ENCODE measurements at places on chromosomes 2 and 18. TPM values are rescaled to one million over a fixed set of nuclear protein-coding genes. Genes with fewer than 3 reads are reported as not detected.

Gene SULT1C2
- not detected for polyA plus RNA-seq

Gene RAPGEF4
- not detected for polyA plus RNA-seq

Gene RGPD4
- polyA plus RNA-seq, result 0.08 TPM

Gene IL36RN
- not detected for polyA plus RNA-seq

Gene CD207
- not detected for polyA plus RNA-seq

Gene ABCB11
- polyA plus RNA-seq, result not detected

Gene RGPD8
- polyA plus RNA-seq, result 3.6 TPM

Gene GALNT3
- polyA plus RNA-seq, result 4.4 TPM

Gene BBS5
- polyA plus RNA-seq, result 1.1 TPM

Gene ITGA4
- 74.6 TPM for polyA plus RNA-seq

Gene AP1S3
- polyA plus RNA-seq, result 14.6 TPM

Gene TGFA
- not detected for polyA plus RNA-seq

Gene EVA1A
- not detected for polyA plus RNA-seq

Gene EGR4
- polyA plus RNA-seq, result not detected

Gene SCN1A
- not detected for polyA plus RNA-seq

Gene MRPS9
- polyA plus RNA-seq, result 68.7 TPM

Gene IL1F10
- not detected for polyA plus RNA-seq

Gene MBP
- polyA plus RNA-seq, result 43.9 TPM

Gene DCDC2C
- polyA plus RNA-seq, result not detected

Gene IL37
- polyA plus RNA-seq, result not detected

Gene ONECUT2
- not detected for polyA plus RNA-seq

Gene NAT8
- polyA plus RNA-seq, result not detected

Gene MROH2A
- polyA plus RNA-seq, result not detected

Gene FOXI3
- not detected for polyA plus RNA-seq

Gene XIRP2
- polyA plus RNA-seq, result not detected

Gene EMILIN1
- polyA plus RNA-seq, result 1.8 TPM

Gene CYP27A1
- polyA plus RNA-seq, result 0.14 TPM

Gene MRO
- not detected for polyA plus RNA-seq

Gene DDX18
- 78.1 TPM for polyA plus RNA-seq

Gene TUBA4B
- polyA plus RNA-seq, result not detected

Gene SH3RF3
- polyA plus RNA-seq, result 1.6 TPM

Gene FEV
- not detected for polyA plus RNA-seq

Gene PRSS56
- not detected for polyA plus RNA-seq

Gene OR6B3
- not detected for polyA plus RNA-seq

Gene PCARE
- not detected for polyA plus RNA-seq

Gene SCLY
- polyA plus RNA-seq, result 49.1 TPM

Gene CDK5R2
- polyA plus RNA-seq, result not detected

Gene TNFAIP6
- polyA plus RNA-seq, result 1.2 TPM

Gene L3MBTL4
- polyA plus RNA-seq, result 2.1 TPM

Data from GM12878 (cell line).